Left renal pelvis (tissue), 4 donors: ENCODE measurements at places on chromosomes 11 and 22. TPM values are rescaled to one million over a fixed set of nuclear protein-coding genes. Genes with fewer than 3 reads are reported as not detected.

Gene RTN4RL2
- polyA plus RNA-seq = 2.2 TPM

Gene CLTCL1
- polyA plus RNA-seq = 5.2 TPM

Gene TFIP11
- 47.0 TPM for polyA plus RNA-seq

Gene TRIM29
- polyA plus RNA-seq = 1.7 TPM

- DNase-seq = no peak
Measured at GRCh38 chr11:119108857-119109221, 1.7 kb downstream of the C2CD2L start.

GRCh38 chr11:67584205-67584880 lies 731 bp downstream of the GSTP1 start:
- no peak for DNase-seq

- DNase-seq = no peak
Measured at GRCh38 chr11:41498726-41499125, 39.3 kb upstream of the LRRC4C start.

GRCh38 chr11:87125257-87125656 lies 87.5 kb downstream of the TMEM135 start:
- no peak for DNase-seq

GRCh38 chr22:20573833-20574615 lies 66.6 kb downstream of the MED15 start:
- no peak for DNase-seq

GRCh38 chr11:113841691-113842090 lies 33.7 kb downstream of the USP28 start:
- DNase-seq = no peak

DNA sequence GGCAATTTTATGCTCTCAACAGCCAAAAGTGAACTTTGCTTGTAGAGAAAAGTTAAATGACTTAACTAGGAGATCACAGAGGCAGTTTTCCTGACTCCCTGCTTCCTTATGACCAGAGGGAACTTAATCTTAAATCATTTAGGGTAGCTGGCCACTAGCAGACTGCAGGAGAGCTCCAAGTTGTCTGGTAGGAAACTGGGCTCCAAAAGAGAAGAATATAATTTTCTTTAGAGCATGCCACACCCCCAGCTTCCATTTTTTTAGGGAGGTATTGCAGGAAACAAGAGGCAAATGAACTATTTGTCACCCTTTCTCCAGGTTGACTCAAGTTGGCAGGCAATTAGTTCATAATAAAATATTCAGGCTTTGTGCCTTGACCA lies 2.6 kb downstream of the METTL15 start:
- DNase-seq = peak; percentile 20

DNA sequence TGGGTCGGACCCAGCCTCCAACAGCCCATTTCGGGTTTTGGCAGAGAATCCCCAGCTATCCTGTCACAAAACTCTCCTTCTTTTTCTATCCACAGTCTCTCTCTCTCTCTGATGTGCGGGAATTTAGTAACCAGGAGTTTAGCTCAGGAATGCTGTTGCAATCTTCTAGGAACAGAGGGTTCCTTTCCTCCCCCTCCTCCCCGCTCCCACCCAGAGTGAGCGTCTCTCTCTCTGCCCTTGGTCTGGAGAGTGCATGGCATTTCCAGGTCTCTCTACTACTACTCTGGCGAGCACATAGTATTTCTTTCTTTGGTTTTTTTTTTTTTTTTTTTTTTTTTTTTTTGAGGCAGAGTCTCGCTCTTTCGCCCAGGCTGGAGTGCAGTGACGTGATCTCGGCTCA lies 17.7 kb downstream of the APIP start:
- no peak for DNase-seq

GRCh38 chr11:90556606-90557005 lies 333.8 kb upstream of the CHORDC1 start:
- no peak for DNase-seq

- peak; percentile 36 for DNase-seq
Measured at GRCh38 chr22:31857247-31857646, 87.1 kb upstream of the YWHAH start.

GRCh38 chr22:23547818-23548500 lies 32.1 kb downstream of the IGLL1 start:
- DNase-seq = no peak

DNA sequence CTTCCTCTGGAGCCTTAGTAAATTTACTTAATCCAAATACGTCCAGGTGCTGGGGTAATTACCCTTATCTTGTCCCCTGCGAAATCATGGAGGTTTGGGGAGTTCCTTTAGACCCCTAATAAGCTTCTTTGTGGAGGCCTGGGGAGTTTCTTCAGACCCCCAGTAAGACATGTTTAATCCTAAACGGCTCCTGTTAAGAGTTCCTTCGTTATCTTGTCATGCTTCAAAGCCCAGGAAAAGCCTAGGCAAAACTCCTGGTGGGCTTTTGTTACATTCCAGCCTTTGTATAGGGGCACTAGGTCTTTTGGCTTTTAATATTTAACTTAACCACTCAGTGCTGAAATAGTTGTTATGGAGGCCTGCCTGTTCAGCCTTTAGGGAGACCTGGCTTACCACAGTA lies 18.1 kb upstream of the PAMR1 start:
- no peak for DNase-seq

DNA sequence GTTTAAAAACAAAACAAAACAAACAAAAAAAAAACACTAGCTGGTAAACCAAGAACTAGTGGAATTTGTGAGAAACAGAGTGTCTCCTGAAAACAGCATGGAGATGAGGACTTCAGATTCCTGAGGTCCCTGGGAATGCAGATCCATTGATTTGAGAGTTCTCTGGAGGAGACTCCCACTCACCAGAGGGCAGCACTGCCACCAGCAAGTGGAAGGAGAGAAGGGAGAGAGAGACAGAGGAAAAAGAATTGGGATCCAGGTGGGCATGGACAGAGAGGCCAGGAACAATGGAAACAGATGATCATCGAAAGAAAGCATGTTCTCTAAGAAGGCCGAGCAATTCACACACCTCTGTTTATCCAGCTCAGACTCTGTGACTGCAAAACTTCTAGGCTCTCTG lies 31.8 kb downstream of the ETS1 start:
- DNase-seq = no peak

- DNase-seq = no peak
Measured at GRCh38 chr11:59769828-59770227, 14.7 kb downstream of the STX3 start.

- no peak for DNase-seq
Measured at GRCh38 chr11:66716996-66717395, 12.0 kb downstream of the SPTBN2 start.

DNA sequence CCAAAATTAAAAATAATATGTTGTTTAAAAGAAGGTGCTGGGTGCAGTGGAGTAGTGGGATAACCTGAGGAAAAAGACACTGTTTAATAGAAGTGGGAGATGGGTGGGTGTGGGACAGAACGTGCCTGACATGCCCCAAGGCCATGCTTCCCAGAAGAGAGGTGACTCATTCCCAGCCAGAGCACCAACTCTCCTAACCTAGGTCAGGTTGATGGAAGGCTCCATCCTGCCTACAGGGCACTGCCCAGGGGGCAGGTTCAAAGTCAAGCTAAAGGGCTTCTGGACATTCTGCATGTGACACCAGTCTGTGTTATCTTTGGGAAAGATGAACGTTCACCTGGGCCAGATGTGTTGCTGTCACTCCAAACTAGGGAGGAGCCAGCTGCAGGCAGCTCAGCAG lies 453.1 kb downstream of the SOX6 start:
- DNase-seq = no peak

GRCh38 chr11:131234221-131234620 lies 136.2 kb upstream of the NTM start:
- no peak for DNase-seq

- DNase-seq = no peak
Measured at GRCh38 chr11:64916040-64916774, 802 bp downstream of the ATG2A start.

- no peak for DNase-seq
Measured at GRCh38 chr11:71114124-71114851, 138.1 kb downstream of the SHANK2 start.

DNA sequence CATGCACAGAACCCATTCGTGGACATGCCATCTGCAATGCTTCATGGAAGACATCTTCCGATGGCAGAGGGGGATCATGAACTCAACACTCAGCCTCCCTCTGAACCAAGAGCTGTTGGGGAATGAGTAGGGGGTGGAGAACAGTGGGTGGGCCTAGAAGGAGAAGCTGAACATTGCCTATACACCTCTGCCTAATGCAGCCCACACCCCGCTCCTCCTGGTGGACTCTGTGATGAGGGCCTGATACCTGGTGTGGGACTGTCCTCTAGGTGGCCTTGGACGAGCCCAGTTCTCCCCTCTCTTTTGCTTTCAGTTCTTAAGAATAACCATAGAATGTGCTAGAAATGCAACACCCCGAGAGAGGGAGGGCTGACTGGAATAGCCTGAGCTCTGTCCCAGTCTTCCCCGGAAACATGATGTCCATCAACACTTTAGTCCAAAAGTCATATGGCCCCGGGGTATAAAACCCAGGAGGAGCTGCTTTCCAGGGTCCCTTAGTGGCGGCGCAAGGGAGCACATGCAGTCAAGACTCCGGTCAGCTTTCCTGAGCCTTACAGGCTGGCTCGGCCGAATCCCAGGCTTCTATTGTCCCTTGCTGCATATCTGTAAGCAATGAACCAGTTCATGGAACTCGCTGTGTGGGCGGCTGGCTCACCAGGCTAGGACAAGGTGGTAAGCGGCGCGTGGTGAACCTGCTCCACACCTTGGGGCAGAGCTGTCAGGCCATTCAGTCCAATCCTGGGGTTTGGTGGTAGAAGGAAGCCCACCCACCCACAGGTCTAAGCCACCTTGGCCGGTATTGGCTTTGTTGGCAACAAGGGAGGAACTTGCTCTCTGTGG lies 216.9 kb downstream of the CTTN start:
- no peak for DNase-seq

- DNase-seq = no peak
Measured at GRCh38 chr11:104169091-104169490, 5.1 kb upstream of the PDGFD start.

GRCh38 chr11:76902121-76903014 lies 41.6 kb downstream of the ACER3 start:
- no peak for DNase-seq

DNA sequence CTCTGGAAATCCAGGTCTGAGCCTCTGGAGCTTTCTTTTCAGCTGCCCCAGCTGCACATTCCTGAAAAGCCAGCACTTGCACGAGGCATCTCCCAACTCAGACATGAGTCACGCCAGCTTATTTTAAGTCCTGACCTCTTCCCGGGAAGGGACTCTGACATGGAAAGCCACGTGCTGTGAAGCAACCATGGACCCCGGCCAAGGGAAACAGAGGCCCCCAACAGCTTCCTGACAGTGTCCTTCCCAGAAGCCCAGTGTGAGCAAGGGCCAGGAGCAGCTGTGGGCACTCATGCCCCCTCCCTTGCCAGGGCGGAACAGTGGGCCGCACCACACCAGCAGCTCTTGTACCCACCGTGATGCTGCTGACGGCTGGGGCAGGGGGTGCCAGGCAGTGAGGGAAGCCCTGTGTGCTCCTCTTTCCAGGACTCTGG lies 118.8 kb upstream of the CADM1 start:
- DNase-seq = peak; percentile 55
